Activated T-cell treated with anti-CD3 and anti-CD28 coated beads, Interleukin-2, amount 50 U/mL, for 1 hour (primary cell): ENCODE measurements at places on chromosomes 13 and 19.

GRCh38 chr19:17755977-17756670 is 4.8 kb downstream of the FCHO1 start:
- DNase-seq, result no peak

- peak; percentile 5 for DNase-seq
Measured at GRCh38 chr19:16946951-16947940, 58.4 kb downstream of the F2RL3 start.

GRCh38 chr19:43634506-43634871 is 5.2 kb downstream of the CADM4 start:
- DNase-seq, result no peak

DNA sequence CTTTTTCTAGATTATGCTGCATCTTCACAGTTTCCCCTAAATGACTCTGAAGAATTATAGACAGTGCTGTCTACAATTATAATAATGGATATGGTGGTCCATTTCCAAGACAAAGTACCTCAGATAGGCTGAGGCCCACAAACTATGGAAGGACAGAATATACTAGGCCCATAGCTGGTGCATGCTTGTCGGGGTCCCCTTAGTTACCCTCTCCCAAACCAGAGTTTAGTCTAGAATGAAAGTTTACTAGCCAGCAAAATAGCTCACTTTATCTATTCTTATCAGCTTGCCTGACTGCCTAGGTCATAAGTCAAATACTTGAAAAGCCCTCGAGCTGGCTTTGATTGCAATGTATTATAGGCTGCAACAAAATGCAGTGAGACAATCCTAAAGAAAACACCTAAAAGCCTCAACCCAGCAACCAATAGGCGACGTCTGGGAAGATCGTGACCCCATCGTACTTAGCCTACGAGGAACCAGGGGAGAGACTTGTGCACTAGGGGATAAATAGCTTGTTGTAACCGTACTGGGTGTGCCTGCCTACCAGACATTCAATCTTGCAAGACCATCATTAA is 785 bp upstream of the IGFL2 start:
- DNase-seq, result no peak

DNA sequence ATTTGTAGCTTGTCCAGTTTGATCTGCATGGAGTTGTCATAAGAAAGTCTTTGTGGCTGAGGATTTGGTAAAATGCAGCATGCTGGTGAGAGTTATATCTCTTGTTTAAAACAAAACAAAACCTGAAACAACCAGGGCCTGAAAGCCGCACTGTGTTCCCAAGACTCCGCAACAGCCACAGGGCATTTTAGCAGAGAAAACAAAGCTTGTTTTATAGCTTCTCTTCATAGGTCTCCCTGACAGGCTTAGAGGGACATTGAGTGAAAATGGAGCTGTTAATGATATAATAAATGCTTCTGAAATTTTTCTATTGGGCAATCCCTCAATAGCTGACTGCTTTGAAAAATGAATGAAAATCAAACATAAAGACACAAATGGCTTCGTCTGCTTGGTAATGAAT is 148.7 kb upstream of the RNF113B start:
- no peak for DNase-seq

- no peak for DNase-seq
Measured at GRCh38 chr19:51001515-51001914, at the start of gene KLK8. Gene KLK8 (minus strand): TSS chr19:51001604. CDS start chr19:51001167, 437 bp downstream.

DNA sequence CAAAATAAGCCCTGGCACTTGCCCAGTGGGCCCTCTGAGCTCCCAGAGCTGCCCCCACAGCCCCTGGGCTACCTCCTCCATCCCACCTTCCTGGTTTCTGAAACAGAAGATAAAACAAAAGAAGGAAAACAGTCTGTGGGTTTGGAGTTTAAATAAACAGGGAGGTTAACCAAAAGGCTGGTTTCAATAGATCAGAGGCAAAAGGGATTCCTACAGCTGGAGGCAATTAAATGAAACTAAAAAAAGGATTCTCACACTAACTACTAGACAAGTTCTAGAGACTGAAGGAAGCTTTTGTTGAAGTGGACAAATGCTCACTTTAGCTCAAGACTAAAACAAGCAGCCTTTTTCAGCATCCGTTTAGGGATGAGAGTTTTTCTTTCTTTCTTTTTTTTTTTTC is 569.8 kb downstream of the FGF9 start:
- DNase-seq, result no peak

- DNase-seq, result no peak
Measured at GRCh38 chr13:49932066-49932465, 4.1 kb downstream of the SPRYD7 start.

GRCh38 chr13:97043302-97043701 is 49.0 kb upstream of the OXGR1 start:
- DNase-seq, result no peak

DNA sequence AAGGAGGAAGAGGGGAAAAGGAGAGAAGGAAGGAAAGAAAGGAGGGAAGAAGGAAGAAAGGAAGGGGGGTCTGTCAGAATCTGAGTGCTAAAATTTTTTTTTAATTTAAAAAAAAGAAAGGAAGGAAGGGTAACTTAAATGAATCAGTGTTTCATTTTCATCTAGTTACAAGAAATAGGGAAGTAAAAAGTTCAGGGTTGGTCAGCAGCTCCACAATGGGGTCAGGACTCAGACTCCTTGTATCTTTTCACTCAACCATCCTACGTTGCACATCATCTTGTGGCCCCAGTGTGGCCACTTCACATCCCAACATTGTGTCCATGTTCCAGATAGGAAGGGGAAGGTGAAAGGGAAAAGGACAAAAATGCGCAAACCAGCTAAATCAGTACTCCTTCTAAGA is 14.3 kb upstream of the FNDC3A start:
- no peak for DNase-seq

DNA sequence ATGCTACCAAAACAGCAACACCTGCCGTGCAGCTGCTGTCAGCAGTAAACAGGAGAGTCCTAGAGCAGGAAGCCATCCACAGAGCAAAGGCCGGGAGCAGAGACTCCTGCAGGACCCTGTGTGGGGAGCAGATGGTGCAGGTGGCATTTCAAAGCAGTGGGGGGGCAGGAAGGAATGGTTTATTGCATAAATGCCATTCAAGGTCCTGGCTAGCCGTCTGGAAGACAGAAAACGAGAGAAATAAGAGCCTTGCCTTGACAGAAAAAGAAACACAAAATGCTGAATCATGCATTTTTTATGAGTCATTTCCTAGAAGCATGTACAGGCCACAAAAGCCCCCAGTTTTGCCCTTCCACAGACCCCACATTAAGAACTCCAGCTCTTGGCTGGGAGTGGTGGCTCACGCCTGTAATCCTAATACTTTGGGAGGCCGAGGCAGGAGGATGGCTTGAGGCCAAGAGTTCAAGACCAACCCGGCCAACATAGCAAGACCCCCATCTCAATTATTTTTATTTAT is 5.4 kb downstream of the RSPH6A start:
- DNase-seq, result no peak

DNA sequence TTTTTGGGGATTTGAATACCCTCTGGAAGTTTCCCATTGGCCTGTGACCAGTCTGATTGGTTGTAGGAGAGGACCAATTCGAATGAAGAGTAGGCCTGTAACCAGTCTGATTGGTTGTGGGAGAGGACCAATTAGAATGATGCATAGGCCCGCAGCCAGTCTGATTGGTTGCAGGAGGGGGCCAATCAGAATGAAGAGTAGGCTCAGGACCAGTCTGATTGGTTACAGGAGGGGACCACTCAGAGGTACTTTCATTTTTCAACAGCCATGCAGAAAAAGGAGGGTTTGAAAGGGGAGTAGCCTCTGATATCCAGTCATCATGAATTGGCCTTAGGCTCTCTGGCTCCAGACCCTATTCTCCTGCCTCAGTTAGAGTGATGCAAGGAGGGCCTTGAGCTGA is 30.4 kb upstream of the SLC1A5 start:
- no peak for DNase-seq

DNA sequence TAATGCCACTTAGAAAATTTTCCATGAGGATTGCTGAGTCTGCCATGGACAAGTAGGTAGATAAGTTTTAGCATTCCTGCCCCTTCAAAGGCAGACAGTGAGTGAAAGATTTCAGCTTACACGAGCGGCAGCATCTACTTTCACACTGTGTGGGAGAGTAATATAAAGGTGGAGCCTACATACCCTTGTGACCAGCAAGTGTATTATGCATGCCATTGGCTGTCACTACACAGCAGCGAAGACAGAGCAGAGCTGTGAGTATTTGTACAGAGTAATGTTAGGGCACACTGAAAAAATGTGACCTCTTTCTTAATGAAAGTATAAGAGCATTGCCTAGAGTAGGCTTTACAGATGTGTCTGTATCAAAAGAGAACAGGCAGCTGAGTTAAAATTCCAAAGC is 14.0 kb downstream of the SLITRK6 start:
- DNase-seq, result no peak

- no peak for DNase-seq
Measured at GRCh38 chr19:1409204-1410005, 2.0 kb downstream of the DAZAP1 start.

DNA sequence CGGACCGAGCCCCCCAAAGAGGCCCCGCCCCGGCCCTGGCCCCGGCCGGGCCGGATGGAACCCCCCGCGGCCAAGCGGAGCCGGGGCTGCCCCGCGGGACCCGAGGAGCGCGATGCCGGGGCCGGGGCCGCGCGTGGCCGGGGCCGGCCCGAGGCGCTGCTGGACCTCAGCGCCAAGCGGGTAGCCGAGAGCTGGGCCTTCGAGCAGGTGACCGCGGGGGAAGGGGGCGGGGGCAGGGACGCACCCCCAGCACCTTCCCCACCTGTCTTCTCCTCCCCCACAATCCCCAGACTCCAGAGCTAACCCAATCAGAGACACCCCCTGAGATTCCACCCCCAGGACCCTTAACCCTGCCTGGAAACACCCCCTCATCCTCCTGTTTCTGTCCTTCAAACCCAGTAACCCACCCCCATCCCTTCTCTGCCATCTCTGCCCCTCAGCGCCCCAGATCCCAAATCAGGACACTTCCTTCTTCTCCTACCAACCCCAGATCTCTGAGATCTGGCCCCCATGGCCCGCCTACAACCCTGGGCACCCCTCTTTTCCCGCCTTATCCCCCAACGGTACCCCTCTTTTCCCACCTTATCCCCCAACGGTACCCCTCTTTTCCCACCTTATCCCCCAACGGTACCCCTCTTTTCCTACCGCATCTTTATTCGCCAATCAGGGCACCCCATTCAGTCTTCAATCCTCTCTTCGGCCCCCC is 505 bp downstream of the ZSWIM4 start:
- no peak for DNase-seq

- DNase-seq, result no peak
Measured at GRCh38 chr13:48402325-48402932, 10.5 kb downstream of the LPAR6 start.

DNA sequence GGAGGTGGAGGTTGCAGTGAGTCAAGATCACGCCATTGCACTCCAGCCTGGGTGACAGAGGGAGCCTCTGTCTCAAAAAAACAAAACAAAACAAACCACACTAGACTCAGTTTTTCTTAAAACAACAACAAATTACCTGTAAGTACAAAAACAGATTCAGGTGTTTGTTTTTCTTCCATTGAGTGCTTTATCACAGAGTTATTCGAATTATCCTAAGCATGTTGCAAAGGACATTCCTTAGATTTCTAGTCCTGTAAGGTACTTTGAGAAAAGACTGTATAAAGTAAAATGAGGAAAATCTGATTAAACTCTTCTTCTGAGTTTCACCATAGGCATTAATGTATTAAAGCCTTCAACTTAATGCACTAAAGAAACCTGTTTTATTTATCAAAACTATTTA is 2.2 kb upstream of the EEF1AKMT1 start:
- DNase-seq, result no peak

DNA sequence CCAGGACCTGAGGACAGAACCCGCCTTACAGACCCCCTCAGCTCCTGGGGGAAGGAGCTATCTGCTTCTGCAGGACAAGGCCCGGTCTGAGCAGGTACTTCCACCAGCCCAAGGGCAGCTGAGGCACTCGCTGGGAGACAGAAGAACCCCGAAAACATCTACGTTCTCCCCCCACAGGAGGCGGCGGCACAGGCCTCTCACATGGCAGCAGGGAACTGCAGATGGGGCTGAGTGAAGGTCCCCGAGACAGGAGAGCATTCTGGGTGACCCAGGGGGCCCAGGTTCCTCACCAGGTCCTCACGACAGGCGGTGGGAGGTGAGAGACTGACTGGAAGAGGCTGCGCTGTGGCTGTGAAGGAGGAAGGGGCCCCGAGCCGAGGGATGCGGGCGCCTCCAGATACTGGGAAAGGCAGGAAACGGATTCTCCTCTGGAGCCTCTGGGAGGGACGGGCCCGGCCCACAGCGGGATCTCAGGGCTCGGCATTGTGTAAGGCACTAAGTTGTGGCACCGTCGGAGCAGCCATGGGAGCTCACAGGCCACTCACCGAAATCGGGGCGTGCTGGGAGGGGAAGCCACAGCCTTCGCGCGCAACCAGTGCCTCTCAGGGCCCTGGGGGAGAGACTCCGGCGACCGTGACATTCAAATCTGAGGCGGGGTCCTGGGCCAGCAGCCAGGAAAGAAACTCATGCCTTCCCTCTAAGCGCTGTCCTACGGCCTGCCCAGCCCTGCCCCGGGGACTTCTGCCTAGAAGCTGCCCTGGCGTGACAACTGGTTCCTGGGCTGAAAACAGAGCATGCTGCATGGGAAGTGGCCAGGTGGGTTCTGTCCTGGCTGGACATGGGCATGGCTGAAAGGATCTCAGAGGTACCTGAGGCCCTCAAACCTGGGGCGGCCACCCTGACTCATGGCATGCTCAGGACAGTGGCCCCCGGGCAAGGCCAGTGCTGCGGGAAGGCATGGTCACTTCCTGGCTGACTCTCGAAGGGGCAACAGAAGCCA is 14.0 kb downstream of the RPL36 start:
- no peak for DNase-seq

DNA sequence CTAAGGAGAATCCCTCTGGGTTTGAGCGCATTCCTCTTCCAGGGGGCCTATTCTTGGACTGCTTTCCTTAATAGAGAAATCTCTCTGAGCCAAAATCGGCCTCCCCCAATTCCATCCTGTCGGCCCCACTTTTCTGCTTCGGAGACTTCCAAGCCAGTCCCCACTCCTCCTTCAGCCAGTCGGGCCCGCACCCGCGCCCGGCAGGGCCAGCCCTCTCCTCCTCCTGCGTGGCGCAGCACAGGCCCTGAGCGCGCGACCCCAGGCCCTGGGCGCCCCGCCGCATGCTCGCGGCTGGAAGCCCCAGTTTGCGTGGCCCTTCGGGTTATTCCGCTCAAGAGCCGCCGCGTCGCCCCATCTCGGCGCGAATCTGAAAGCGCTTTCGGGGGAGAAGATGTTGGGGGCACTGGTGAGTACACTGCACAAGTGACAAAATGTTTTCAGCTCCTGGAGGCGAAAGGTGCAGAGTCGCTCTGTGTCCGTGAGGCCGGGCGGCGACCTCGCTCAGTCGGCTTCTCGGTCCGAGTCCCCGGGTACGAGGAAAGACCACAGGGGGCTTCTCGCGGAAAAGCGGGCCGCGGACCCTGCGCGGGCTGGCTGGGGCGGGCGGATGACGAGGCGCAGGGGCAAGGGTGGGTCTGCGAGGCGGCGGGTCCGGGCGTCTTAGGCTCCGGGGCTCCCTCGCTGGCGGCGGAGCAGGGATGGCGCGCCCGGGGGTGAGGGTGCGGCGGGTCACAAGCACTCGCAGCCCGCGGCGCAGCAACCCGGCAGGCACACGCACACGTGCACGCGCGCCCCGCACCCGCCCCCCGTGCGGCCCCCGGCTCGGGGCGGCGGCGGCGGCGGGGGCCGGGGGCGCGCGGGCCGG is at the start of gene IL17D:
Gene IL17D (plus strand): TSS at position 785 of the 865 bp plus-strand sequence. CDS start 303 bp downstream, outside the sequence.
- peak; percentile 57 for DNase-seq

GRCh38 chr13:19764237-19764636 is 18.5 kb downstream of the PSPC1 start:
- no peak for DNase-seq
